ENCODE measurements at places on chromosomes 1 and 21.

DNA sequence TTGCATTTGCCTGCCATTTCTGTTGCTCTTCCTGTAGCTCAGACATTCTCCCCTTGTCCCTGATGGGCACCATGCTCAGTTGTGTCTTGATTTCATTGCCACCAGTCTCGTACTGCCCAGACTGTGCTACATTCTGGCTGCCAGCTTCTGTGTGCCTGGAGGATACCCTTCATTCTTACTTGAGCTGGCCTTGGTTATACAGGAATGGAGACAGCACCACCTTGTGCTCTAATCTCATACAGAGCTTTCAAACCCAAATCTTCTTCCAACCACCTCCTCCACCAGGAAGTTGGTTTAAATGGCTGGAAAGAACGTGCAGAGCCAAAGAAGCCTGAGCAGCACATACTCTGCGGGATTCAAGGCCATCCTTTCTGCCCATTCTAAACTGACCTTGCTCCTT is 165.3 kb downstream of the SLC35F3 start:
- DNase-seq = no peak

DNA sequence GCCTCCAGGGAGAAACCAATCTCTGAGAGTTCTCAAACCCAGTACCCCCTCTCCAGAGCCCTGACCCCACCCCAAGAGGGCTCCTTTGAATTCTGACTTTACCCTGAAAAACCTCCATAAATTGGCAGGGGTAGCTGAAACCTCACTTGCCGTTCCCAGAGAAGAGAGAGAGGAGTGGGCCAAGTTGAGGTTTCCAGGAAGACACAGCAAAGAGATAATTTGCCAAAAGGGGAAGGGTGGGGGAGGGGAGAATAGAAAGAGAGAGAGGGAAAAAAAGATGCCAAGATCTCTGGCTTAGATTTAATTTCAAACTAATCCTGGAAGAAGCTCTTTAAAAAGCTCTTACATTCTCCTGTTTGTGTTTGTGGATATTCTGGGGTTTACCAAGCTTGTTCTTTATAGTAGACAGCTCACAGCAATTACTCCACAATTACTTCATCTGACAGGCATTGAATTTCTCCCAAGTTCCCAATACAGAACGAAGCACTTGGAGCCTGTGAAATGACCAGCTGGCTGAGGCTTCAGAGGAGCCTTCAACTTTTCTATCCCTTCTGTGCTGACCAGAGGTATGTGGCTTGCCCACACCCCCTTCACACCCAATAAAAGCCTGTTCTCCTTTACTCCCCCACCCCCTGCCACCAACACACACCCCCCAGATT is 1.1 kb upstream of the GRHL3 start:
- no peak for DNase-seq

DNA sequence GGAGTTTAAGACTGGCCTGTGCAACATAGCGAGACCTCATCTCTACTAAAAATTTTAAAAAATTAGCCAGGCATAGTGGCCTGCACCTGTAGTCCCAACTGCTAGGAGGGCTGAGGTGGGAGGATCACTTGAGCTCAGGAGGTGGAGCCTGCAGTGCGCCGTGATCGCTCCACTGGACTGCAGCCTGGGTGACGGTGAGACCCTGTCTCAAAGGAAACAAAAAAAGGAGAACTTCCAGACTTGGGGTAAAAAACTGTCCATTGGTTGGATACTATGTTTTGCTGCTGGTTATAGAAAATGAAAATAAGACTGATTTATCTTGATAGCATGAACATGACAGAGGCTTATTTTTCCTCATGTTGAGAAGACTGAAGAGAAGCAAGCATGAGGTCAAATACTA is 79.4 kb downstream of the WDR4 start:
- DNase-seq = no peak

GRCh38 chr1:51570063-51570710 is 46.7 kb upstream of the OSBPL9 start:
- no peak for DNase-seq

GRCh38 chr1:54671985-54672608 is 30.5 kb downstream of the MROH7 start:
- DNase-seq = peak; percentile 78

GRCh38 chr1:970242-970972 is 4.1 kb downstream of the PLEKHN1 start:
- no peak for DNase-seq

DNA sequence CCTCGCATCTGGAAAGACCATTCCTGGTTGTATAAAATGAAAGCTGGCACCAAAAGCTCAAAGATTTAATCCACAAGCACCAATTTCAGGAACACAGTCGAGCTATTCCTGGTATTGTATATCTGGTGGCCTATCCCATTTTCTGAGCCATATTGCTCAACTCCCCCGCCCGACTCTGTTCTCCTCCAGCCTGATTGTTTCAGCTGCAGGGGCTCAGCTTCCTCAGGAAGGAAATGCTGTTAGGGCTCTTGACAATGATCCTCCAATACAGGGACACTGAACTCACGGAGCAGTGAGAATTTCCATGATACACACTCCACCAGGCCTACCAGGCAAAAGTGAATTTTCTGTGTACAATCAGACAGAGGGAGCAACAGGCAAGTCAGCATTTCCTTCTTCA is 16.9 kb upstream of the TDRD10 start:
- DNase-seq = no peak

DNA sequence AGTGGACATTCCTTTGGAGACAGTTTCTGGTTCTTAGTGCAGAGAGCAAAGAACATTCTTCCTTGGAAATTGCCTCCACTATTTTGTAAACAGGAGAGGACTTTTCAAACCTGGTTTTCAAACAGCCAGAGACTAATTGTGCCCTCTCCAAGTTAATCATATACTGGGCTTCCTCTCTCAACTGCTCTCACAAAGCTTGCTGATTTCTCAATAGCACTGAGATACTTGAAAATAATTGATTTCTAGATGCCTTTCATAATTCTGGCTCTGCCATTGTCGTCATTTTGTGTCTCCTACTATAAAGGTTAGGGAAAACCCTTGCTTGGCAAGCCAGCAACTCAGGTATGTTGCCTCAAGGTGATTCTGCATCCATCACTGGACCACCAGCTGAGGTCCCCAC is 56.0 kb downstream of the KCNJ15 start:
- DNase-seq = no peak

DNA sequence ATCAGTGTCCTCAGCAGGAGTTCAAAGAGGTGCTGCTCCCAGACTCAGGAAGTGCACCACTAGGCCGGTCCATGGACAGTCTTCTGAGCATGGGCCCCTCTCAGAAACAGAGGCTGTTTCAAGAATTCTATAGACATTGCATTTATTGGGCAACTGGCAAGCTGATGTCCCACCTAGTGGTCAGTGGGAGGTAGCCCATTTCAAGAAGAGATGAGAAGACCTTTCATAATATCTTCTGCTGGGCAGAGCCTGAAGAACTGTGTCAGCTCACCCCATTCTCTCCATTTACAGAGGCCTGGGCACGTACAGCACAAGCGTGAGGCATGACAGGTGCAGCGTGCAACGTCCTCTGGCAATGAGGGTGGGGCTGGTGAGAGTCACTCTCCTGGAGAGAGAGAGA is 216.0 kb downstream of the DYRK1A start:
- peak; percentile 33 for DNase-seq

DNA sequence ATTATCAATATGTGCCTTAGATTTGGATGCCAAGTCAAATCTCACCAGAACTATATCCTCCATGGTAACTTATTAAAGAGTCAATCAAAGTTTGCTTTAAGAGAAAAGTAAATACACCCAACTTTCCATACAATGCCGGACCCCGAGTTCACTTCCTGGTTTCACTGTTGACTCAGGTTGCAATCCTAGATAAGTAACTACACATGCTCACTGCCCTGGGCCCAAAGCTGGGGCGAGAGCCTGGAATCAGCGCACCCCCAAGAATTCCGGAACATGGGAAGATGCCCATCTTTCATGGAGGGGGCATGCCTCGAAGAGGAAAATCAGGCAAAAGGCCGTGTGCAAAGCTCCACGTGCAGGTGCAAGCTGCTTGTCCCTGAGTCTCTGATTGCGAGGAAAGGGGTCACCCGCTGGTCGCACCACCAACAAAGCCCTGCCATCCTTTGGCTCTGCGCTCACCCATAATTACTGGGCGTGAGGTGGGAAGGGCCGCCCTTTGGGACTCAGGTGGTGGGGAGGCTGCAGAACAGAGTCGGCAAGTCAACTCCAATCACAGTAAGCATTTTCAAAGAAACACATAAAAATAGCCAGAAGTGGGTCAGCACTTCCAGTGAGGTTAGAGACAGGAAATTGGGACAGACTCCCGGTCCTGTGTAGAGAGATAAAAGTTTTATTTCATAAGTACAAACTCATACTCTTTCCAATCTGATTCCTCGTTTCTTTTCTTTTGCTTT is 167.7 kb downstream of the TOMM20 start:
- DNase-seq = no peak

GRCh38 chr1:199122532-199123311 is 483.9 kb downstream of the PTPRC start:
- DNase-seq = no peak

- DNase-seq = no peak
These were observed 129.9 kb upstream of the CD34 start for GRCh38 chr1:208040821-208041297.

- DNase-seq = no peak
These were observed 406 bp downstream of the PUSL1 start for GRCh38 chr1:1308756-1309250.

- no peak for DNase-seq
These were observed 23.1 kb downstream of the EIF2D start for GRCh38 chr1:206589206-206589605.

DNA sequence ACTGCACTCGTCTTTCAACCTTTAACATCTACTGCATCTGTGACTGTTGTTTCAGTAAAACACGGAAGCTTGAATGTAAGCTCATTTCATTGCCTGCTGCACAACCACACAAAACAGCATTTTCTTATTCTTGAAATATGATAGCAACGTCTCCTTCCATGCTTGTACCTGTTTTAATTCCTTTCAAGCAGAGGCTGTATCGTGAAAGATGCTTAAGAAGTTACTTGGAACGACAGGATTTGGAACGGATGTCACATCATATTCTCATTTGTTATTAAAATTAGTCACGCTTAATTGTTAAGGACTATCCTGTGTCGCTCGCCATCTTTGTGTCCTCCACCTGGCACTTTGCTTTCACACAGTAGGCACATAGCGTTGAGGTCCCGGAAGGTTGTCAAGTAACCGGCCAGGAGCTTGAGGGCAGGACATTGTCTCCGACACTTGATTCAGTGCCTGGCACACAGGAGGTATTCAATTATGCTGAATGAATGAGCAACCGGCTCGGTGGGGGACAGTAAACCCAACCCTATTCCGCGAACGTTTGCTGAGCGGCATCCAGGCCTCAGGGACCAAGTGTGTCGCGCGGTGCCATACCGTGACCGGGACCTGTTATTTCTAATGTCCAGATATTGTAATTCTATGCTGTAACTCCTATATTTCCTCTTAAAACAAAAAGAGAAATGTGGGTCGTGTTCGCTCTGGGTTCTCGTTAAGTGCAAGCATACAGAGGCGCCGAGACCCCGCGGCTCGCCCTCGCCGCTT is 499 bp upstream of the SH3GLB1 start:
- DNase-seq = no peak

GRCh38 chr1:10495475-10495817 is 20.7 kb downstream of the PEX14 start:
- DNase-seq = no peak

DNA sequence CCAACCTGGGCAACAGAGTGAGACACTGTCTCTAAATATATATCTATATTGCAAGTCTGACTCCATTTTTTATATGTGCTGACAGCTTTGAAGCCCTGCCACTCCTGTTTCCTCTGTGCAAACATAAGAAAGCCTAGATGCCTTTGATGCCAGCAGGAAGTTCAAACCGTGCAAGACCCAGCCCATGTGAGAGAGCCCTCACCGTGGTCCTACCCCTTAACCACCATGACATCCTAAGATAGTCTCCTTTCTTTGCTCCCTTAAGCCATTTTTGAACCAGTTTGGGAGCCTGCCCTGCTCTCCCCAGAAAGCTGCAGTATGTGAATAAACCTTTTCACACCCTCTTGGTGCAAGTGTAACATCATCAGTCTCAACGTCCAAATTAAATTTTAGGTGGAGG is 3.7 kb upstream of the DIPK1A start:
- DNase-seq = no peak

DNA sequence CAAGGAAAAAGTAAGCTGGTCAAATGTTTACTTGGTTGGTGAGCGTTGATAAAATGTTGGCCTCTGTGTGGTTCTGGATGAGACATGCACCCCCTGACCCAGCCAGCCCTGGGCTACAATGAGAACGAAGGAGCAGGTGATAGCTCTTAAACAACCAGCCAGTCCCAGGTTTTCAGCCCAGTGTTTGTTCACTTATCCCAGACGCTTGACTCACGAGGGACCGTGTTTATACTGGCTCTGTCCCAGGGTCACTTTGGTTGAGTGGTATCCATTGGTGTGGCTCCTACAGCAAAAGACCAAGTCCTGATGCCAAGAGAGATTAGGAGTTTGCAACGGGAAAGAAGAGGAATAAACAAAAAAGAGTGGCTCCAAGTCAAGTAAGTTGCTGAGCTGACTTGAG is 86.9 kb downstream of the KCNJ15 start:
- no peak for DNase-seq

GRCh38 chr1:210726621-210727020 is 397.9 kb downstream of the HHAT start:
- DNase-seq = no peak

DNA sequence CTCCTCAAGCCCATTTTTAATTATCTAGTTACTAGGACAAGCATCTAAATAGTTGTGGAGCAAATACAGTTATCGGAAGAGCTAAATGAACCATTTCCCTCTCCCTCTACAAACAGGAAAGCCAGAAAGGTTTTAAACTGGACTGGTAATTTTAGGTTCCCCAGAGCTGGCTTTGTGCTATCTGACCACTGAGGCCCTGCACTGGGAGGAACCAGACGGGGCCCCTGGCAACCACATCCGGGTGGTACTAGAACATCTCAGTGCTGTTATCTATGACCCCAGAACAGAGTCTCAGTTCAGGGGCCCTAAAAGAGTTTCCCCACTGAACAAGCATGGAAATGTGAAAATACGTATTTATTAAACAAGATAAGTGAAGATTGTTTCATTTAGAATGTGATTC is 7.7 kb upstream of the RSPH1 start:
- DNase-seq = no peak

DNA sequence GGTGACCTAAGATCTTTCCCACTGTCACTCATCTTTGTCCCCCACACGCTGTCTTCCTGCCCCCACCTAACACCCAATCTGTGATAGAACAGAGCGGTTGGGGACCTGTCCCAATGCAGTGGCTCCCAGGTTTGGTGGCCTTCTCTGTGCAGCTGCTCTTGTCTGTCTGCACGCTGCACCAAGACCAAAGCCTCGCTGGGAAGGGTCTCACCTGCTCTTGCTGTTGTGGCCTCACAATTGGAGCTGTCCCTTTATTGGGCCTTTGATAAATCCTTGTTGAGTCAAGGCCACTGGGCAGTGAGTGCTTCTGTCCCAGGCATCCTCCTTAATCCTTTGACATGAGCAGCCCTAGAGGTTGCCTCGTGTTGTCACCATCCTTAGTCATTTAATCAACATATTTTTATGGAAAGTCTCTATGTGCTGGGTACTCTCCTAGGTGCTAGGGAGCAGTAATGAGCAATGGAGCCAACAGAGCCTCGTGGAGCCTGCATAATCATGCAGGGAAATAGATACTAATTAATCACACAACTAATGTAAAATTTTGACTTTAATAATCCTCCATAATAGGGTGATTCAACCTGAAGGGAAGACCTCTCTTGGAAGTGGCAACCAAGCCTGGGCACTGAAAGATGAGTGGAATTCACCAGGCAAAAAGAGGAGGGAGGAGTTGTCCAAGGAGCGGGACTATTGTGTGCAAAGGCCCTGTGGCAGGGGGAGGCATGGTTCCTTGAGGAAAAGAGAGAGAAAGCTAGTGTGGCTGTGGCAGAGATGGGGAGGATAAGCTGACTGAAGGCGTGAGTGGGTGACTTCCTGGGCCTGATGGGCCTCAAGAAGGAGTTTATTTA is 57.6 kb downstream of the MAN1C1 start:
- DNase-seq = no peak

GRCh38 chr21:39863111-39863510 is 4.1 kb upstream of the PCP4 start:
- no peak for DNase-seq

Measured in immature natural killer cell (primary cell).